Hematopoietic multipotent progenitor cell treated with erythropoietin and hydrocortisone succinate and interleukin-3 and kit ligand, for 17 days (in vitro differentiated cells): ENCODE measurements at places on chromosomes 1 and 21.

GRCh38 chr1:64856553-64856952, 109.8 kb downstream of the JAK1 start:
- DNase-seq: no peak

DNA sequence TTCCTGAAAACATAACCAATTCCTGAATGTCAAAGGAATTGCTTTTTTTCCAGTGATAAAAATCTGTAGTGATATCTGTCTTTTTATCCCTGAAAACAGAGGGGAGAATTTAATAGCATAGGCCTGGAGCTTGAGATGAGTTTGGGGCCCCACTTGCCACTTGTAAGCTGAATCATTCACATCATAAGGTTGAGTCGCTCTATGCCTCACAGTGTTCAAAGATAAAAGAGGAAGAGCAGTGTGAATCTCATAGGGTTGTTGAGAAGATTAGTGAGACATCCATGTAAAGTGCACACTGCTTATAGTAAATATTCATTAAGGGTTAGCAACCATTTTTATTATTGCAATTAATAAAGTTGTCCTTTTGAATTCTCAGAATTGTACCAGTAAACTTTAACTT, 271.3 kb downstream of the DNM3 start:
- no peak for DNase-seq

DNA sequence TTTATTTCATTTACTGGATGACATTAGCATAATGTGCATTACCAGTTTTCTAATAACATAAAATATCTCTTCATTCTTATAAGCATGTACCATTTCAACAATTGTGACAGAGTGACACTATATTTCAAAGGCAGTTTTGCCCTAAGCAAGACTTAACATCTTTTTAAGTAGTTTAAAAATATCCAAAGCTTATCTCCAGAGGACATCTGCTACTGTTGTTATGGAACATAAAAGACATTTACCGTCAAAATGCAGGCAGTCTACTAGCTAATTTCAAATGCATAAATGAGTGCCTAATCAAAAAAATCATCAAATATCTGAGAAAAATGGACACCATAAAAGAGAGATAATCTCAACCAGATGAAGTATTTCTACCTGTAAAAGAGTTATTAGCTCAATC, 782.4 kb upstream of the BRINP3 start:
- DNase-seq: no peak

- no peak for DNase-seq
These were observed 12.0 kb downstream of the TMEM81 start for GRCh38 chr1:205072286-205072685.

DNA sequence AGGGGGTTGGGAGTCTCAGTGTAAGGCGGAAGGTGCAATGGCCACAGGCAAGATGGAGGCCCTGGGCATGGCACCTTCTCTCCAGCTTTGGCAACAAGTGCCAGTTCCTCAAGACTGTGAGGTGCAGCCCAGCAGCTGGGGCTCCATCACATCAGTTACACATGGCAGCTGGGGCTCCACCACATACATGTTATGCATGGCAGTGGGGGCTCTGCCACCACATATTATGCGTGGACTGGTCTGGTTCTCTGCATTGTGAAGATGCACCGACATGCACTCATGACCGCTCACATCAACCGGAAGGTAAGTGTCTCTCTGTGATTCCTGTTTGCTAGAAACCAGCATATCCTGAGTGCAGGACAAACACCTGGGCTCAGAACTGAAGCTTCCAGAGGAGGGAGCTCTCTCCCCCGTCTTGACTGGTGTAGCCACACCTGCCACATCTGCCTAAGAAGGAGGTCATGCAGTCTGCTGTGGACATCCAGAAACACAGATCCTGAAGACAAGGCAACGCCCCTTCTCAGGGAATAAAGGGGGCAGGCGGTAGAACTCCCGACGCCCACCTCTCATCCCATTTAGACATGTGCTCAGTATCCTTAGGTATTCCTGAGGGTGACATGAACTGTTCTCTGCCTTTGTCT, 104.1 kb upstream of the TMPRSS2 start:
- DNase-seq: no peak

DNA sequence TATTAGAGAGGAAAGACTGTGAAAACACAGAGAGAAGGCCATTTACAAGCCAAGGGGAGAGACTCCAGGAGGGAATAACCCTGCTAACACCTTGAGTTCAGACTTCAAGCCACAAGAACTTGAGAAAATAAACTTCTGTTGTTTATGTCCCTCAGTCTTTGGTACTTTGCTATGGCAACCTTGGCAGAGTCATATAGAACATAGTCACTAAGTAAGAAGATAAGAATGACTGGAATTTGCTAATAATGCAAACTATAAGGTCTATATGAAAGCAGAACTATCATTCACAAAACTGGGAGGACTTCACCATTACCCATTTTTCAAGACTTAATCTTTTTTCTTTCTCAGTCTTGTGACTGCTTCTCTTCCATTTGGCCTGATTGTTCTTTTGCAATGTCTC, 767.3 kb upstream of the ADAMTS5 start:
- no peak for DNase-seq

- no peak for DNase-seq
These were observed 103.8 kb downstream of the SLC45A1 start for GRCh38 chr1:8421721-8422120.

DNA sequence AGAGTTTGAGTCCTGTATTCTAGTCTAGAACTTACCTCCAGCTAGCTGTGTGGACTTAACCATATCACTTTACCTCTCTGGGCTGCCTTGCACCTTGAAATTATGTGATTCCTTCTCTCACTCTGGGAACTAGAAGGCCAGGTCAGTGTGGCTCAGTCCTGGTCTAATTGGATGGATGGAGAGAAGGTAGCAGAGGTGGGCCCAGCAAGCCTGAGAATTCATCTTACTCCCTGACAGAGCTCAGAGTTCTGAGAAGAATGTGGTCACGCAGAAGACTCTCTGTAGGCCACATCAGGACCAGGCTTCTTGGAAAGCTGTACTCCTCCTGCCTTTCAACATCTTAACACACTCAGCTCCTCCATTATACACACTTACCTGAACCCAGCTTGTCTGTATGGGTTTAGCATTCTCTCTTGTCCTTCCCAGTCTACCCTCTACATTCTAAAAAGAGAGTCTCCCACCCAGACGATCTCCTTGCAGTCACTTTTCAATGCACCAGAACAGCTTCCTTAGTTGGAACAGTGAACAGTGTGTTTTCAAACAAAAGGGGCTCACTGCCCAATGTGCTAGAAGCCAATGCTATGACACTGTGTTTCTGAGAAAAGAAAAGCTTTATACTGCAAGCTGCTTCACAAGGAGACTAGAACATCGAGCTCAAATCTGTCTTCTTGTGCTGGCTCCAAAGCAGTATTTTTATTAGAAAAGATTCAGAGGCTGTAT, 60.5 kb downstream of the CAPN9 start:
- no peak for DNase-seq

- no peak for DNase-seq
These were observed 4.0 kb upstream of the ETV3 start for GRCh38 chr1:157142201-157142600.

GRCh38 chr21:35239811-35240219, 190.7 kb upstream of the RUNX1 start:
- DNase-seq: no peak

GRCh38 chr1:110309139-110309538, 30.0 kb upstream of the RBM15 start:
- DNase-seq: no peak

DNA sequence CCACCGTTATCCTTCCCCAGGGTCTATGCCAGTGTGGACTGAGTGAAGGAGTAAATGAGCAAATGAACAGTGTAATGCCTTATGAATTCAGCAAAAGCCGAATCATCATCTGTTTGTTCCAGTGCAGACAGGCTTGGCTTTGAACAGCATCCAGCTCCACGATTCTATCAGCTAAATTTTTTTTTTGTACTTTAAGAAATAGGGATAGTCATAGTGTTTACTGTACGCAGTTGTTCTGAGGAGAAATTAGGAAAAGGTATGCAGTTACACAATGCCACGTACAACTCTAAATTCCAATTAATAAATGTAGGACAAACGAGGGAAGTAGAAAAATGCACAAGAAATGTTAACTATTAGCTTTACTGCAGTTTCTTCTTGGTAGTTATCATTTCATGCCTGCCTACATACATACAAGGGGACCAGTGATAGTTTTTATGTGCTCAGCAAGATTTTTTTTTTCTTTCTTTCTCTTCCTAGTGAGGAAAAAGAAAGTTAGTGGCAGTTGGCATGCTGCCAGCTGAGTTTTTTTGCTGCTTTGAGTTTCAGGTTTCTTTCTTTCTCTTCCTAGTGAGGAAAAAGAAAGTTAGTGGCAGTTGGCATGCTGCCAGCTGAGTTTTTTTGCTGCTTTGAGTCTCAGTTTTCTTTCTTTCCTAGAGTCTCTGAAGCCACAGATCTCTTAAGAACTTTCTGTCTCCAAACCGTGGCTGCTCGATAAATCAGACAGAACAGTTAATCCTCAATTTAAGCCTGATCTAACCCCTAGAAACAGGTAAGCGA, at the start of gene IFI44L:
Gene IFI44L (plus strand): TSS at position 646 of the 777 bp plus-strand sequence. CDS start 7,468 bp downstream, outside the sequence.
- peak; percentile 17 for DNase-seq

DNA sequence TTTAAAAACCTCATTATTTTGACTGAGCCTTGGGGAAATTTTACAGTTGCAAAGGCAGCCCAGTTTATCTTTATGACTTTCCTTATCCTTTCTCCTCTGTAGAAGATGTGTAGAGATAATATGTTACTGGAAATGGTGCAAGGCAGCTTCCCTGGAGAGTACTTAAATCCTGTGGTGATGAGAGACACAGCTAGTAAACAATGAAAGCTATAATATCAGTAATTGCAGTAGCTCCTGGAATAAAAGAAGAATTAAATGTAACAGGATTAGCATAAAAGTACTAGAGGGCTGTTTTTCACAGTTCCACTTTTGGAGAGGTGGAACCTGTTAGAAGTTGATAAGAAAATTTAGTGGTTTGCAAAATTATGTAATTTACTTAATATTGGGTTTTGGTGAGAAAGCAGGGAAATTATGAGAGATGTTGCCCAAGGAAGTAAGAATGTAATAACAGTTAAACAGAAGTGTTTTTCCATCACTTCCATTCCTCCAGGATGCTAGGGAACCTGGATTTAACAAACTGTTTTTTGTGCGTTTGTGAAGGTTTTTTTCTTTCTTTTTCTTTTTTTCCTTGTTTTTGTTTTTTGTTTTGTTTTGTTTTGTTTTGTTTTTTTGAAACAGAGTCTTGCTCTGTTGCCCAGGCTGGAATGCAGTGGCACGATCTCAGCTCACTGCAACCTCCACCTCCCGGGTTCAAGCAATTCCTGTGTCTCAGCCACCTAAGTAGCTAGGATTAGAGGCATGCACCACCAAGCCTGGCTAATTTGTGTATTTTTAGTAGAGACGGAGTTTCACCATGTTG, 15.7 kb upstream of the EDEM3 start:
- DNase-seq: no peak

GRCh38 chr1:113439277-113439670, 49.0 kb downstream of the MAGI3 start:
- no peak for DNase-seq

- peak; percentile 17 for DNase-seq
These were observed 10.0 kb upstream of the MMEL1 start for GRCh38 chr1:2642560-2643413.

DNA sequence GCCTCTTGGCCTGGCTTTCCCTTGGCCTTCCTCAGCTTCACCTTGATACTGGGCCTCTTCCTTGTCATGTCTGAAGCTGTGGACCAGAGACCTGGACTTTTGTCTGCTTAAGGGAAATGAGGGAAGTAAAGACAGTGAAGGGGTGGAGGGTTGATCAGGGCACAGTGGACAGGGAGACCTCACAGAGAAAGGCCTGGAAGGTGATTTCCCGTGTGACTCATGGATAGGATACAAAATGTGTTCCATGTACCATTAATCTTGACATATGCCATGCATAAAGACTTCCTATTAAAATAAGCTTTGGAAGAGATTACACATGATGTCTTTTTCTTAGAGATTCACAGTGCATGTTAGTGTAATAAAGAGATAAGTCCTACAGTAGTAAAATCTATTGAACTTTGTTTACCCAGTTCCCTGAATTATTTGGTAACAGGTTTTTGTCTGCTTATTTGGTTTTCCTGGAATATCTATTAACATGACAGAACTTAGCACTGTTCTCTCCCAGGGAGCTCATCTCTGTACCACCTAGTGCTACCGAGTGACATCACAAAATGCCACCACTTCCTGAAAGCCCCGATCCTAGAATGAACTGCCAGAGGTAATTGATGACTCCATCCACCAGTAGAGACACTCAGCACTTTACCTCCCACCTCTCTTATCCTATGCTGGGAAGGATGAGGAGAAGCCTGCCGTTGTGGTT, 22.2 kb downstream of the UBE2T start:
- no peak for DNase-seq

- no peak for DNase-seq
These were observed 144.2 kb downstream of the DHRS3 start for GRCh38 chr1:12473596-12474362.

DNA sequence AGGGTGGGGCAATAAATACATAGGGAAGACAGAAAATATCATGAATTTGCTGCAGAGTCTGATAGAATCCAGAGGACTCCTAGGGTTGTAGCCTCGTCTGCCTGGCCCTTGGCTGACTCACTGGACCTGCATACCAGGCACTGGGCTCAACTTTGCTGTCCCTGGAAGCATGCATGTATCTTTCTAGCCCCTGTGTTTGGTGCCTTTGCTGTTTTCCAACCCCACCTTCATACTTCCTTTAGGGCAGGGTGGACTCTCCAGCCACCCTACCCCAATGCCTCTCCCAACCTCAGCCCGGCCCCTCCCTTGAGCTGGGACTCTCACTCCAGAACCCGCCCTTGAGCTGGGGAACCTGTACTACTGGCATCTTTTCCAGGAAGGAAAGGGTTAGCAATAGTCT, 1.2 kb downstream of the RAB25 start:
- no peak for DNase-seq

- no peak for DNase-seq
These were observed 71.0 kb downstream of the LRRC7 start for GRCh38 chr1:69638673-69639072.

DNA sequence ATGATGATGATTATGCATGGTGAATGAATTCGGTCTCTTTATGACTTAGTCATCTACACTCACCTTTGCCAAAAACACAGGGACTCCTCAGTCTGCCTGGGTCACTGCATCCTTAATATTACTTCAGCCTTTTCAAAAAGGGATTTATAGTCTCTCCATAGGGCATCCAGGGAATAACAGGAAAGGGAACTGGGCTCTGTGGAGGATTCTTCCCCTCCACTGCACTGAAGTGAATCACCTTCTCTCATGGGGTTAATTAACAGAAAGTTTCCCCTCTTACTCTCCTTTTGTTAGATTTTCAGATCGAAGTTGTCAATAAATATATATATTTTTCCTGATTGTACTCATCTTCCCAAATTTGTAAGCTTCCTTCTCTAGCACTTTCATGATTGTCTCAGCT, at the start of gene OR6K3:
Gene OR6K3 (minus strand): TSS at position 101 of the 400 bp plus-strand sequence. CDS start 2,605 bp downstream, outside the sequence.
- DNase-seq: no peak

DNA sequence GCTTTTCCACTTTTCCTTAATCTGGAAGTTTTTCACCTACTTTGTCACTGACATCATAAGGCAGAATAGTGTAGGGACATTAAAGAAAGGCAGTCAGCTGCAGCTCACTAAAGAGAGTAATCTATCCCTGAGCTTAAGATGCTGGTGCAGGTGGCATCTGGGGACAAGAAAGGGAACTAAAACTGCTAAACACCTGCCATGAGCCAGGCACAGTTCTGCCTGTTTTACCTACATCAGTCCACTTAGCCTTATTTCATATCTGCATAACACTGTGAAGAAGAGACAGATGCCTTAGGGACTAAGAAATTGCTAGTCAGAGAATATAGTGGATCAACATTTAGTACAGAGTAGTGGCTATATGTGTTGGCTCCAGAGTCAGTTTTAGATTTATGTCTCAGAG, 88.1 kb downstream of the GPATCH2 start:
- no peak for DNase-seq
